ENCODE measurements at places on chromosomes 3 and 15.

- DNase-seq, result no peak
Observed at GRCh38 chr3:178067721-178068120, 468.5 kb upstream of the KCNMB2 start.

DNA sequence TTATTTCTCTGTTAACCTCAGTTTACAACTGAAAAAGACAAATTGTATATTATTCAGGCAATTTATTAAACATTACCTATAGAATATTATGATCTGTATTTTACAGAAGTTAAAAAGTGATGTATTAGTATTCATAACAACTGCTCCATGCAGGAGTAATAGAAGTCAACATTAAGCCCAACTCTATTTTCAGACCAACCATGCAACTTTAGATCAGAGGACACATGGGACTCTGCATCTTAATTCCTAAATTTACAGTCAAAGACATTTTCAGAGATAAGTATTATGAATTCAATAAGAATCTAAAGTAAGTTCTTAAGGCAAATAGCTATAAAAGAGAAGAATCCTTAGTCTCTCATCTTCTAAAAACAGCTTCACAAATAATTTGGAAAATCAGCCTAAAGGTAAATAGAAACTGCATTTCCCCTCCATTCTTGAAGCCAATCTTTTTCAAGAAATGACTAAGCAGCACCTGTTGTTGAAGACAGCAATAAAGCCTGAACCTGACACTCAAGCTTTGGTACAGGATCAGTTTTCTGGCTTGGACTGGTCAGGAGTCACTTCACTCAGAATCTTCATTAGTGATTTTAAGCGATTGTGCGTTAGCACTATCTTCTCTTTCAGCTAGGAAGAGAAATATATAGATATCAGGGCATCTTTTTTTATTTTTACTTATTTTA is 23.0 kb downstream of the OIP5 start:
- no peak for DNase-seq

DNA sequence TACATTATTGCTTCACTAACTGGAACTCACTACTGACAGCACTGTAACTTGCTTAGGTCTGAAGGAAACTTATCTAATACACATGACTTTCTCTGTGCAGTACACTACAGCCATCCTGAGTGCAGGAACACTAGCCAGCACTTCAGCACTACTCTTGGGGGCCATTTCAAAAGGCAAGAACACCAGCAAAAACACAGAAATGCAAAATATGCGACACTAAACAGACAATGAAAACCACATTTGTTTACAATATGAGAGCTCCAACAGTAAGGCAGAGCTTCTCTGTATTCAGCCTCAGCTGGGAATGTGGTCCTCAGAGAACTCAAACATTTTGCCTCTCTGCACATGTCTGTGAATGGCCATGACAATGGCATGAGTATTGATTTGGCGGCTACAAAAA is 109.6 kb downstream of the ARRDC4 start:
- DNase-seq, result no peak

DNA sequence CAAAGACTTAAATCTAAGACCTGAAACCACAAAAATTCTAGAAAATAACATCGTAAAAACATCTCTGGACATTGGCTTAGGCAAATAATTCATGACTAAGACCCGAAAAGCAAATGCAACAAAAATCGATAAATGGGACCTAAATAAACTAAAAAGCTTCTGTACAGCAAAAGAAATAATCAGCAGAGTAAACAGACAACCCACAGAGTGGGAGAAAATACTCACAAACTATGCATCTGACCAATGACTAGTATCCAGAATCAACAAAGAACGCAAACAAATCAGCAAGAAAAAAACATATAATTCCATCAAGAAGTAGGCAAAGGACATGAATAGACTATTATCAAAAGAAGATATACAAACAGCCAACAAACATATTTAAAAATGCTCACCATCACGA is 749.4 kb downstream of the PLOD2 start:
- DNase-seq, result no peak

GRCh38 chr3:16190704-16191103 is 16.2 kb downstream of the GALNT15 start:
- no peak for DNase-seq

- no peak for DNase-seq
Observed at GRCh38 chr15:58169934-58170333, 31.8 kb downstream of the AQP9 start.

DNA sequence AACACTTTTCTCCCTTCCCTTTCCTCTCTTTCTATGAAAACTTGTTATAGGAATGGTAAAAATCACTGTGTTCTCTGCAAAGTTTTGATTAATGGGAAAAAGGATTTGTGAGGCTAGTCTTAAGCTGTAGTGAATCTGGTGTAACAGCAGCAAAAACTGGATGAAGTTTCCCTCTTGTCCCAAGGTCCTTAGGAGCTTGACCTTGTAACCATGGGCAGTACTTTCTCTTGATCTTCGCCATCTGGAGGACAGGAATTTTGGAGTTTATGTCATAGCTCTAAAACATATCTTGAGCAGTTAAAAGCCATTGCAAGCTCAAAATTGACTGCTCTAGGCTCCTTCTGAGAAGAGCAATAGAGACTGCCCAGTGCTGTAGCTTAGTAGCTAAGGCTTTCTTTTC is 56.5 kb upstream of the GPD1L start:
- DNase-seq, result no peak

Data from NCI-H187 (cell line).